ENCODE measurements at places on chromosomes 11 and 22. TPM values are rescaled to one million over a fixed set of nuclear protein-coding genes. Genes with fewer than 3 reads are reported as not detected.

The C11orf71 gene
- 5.4 TPM for total RNA-seq

The SLC25A22 gene
- 55.8 TPM for total RNA-seq

The TUB gene
- 8.6 TPM for total RNA-seq

The ART5 gene
- total RNA-seq: not detected

The BACE1-AS gene
- 5.3 TPM for total RNA-seq

The OR2AG2 gene
- 0.26 TPM for total RNA-seq

The PYGM gene
- 4.3 TPM for total RNA-seq

The CSF2RB gene
- 2.0 TPM for total RNA-seq

The GTSE1 gene
- total RNA-seq: 0.26 TPM

The PLEKHA7 gene
- total RNA-seq: 30.4 TPM

The OR51B2 gene
- total RNA-seq: not detected

The KCNK7 gene
- 1.0 TPM for total RNA-seq

The SCGB2A2 gene
- total RNA-seq: not detected

The OR52I2 gene
- not detected for total RNA-seq

The SCUBE2 gene
- total RNA-seq: 6.6 TPM

The PICALM gene
- 97.8 TPM for total RNA-seq

The OR8G5 gene
- not detected for total RNA-seq

GRCh38 chr22:38504731-38505540 is 1.2 kb downstream of the DDX17 start:
- peak; percentile 69 for DNase-seq

GRCh38 chr11:77778549-77778948 is 42.0 kb downstream of the RSF1 start:
- no peak for DNase-seq

DNA sequence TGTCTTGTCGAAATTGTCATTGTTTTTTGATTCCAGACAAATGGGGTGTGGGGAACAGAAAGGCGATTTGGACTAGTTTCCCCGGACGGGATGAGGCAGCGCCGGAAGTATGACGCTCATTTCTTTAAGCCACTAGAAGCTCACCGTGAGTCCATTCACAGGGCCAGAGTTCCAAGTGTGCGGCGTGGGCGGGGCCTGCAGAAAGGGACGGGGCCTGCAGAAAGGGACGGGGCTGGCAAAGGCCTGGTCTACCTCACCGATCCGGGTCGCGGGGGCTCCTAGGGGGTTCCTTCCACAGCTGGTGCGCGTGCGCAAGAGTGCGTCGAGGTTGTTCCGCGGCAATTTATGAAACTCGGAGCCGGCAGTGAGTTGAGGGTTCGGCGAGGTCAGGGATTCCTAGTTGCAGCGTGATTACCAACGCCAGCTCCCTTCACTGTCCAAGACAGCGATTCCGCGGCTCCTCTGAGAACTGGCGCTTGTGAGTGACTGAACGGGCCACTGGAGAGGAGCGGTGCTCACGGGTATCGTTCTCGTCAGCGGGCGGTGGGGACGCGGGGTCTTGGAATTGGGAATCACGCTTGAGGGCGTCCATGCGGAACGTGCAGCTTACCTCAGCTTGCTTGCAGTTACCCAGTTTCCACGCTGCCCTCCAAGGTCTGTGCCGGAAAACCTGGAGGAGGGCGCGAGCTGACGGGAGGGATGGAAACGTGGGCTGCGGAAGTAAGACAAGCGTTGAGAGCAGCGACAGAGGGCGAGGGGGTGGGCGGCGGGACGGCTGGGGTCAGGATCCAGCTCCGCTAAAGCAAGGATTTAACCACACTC is at the start of gene ZNF215:
Gene ZNF215, plus strand, starts transcription at position 219 of the 822 bp plus-strand sequence. CDS start 5,847 bp downstream, outside the sequence.
- DNase-seq: peak; percentile 81

DNA sequence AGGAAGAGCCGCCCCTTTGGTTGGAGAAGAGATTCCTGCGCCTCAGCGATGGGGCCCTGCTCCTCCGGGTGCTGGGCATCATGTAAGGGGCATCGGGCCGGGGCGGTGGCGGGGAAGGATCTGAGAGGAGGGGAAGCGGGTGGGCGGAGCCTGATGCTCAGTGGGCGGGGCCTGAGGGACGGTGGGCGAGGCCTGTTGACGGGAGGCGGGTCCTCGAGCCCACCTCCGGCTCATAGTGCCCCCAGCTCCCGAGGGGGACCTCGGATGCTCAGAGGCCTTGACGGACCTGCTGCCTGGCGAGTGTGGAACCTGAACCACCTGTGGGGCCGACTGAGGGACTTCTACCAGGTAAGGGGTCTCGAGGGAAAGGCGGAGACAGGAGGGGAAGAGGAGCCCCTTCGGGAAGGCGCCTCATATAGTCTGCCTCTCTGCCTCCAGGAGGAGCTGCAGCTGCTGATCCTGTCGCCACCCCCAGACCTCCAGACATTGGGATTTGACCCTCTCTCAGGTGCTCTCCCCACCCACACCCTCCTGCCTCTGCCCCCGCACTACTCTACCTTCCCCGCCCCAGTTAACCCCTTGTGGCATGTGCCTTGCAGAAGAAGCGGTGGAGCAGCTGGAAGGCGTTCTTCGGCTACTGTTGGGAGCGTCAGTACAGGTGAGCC is 799 bp downstream of the CCDC88B start:
- peak; percentile 19 for DNase-seq

DNA sequence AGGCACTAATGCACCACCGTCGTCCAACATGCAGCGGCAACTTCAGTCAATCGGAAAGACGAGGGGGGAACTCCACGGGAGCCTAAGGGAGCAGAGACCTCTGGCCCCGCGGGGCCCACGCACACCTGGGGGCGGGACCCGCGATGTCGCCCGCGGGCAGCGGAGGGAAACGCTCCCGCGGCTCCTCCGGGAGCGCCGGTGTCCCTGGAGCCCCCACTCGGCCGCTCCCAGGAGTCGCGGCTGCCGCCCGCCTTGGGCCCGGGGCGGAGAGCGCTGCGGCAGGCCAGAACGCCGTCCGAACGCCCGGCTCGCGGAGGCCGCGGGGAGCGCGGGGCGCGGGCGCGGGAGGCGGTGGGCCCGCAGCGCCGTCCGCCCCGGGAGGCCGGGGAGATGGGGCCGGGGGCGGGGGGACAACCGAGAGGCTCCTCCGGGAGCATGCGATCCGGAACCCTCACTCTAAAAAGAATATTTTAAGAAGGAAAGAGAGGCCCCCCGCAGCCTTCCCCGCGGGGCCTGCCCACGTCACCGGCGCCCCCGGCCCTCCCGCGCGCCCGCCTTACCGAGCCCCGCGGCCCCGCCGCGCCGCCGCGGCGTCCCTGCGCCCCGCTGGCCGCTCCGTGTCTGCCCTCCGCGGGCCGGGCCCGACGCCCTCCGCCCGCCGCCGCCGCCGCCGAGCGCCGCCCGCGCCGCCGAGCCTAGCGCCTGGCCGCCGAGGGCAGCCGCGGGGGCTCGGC is 86.6 kb upstream of the ARHGAP32 start:
- peak; percentile 26 for DNase-seq

GRCh38 chr11:19199771-19200170 is 2.0 kb downstream of the CSRP3 start:
- no peak for DNase-seq

GRCh38 chr11:8207080-8208000 is 38.5 kb upstream of the RIC3 start:
- DNase-seq: no peak

DNA sequence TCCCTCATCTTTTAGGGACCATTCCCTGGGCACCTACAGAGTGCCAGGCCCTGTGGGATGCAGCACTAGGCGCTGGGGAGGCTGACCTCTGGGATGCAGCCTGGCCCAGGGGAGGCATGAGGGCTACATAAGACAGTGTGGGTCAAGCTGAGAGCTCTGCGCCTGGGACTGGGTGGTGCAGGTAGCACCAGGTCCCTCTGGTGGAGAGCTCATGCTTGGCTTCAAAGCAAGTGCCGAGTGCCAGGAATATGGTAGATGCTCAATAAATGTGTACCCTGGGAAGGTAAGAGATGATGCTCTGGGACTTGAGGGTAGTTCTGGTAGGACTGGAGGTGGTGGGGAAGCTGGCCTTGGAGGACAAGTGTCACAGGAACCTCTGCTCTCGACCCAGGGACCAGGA is 2.0 kb upstream of the MPPED1 start:
- no peak for DNase-seq

- no peak for DNase-seq
These were observed 68.2 kb downstream of the ZNRF3 start for GRCh38 chr22:28951530-28951929.

GRCh38 chr11:65381716-65382032 is 772 bp downstream of the SLC25A45 start:
- no peak for DNase-seq

GRCh38 chr11:19201737-19202605 is at the start of gene CSRP3:
CSRP3 (minus strand) TSS chr11:19201983; CDS start chr11:19192448, 9,535 bp downstream.
- DNase-seq: no peak

DNA sequence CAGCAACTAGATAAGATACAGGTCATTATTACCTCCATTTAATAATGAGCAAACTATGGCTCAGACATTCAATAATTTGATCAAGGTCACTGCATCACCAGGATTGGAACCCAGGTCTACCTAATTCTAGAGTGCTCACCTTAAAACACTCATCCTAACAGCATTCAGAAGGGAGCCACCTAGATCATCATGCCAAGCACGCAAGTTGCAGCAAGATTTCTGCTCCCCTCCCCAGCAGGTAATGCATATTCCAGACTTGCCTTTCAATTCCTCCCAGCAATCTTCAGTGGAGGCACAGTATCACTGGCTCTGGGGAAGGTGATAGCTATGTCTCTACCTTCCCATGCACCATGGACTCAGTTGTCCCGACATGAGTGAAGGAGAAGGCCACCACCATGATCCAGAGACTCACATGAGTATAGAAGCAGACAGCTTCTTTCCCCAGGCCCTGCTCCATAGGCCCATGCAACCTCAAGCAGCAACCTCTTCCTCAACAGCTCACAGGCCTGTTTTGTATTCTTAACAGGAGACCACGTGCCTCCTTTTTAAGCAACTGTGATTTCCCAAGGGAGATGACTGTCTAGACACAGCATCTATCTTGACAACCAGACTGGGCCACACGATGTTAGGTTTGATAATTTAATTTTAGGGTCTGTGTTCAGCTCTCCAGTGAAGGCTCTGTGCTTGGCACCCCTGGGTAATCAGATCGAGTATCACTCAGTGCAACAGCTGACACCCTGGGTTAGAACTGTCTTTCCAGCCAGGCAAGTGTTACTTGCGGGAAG is 36.4 kb downstream of the RAB30 start:
- DNase-seq: no peak

- no peak for DNase-seq
These were observed 77.8 kb downstream of the UBASH3B start for GRCh38 chr11:122733318-122733717.

- DNase-seq: peak; percentile 89
These were observed 4.4 kb upstream of the WEE1 start for GRCh38 chr11:9568854-9569587.

DNA sequence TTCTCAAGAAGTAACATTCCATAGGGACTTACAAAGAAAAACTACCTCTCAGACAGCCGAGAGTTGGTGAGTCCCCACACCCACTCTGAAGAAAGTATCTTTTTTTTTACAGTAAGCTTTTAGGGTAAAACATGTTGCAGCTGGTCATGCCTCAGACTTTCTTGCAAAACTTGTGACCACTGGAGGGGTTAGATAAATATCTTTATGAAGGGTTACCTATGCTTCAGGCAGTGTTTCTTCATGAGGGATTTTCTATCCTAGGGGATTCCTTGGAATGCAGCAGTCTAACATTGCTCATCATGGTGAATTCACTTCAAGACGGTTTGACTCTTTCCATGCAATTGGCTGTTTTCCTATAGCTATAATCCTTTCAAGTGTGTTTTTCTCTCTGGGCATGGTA is 20.8 kb upstream of the SNX19 start:
- DNase-seq: no peak

DNA sequence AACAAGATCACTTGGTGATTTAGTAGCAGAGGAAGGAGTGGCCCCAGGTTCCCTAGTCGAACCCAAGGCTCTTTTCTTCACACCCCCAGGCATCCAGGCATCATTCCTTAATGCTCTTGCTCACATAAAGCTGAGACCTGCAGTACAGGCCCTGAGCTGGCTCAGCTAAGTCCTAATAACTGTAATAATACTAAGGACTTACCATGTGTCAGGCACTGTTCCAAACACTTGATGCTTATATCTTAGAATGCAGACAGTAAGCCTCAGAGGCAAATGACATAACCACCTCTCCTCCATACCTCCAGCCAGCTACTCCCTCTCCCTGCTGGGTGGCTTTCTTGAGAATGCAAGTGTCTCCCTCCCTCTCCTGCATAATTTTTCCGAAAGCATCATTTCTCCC is 33.2 kb downstream of the ANKK1 start:
- DNase-seq: no peak
